Stimulated activated CD4-positive, alpha-beta T cell treated with anti-CD3 and anti-CD28 coated beads, TNF-alpha, amount 100 ng/mL, for 1 hour (primary cell): ENCODE measurements at places on chromosomes 3 and 15.

GRCh38 chr3:129068291-129068886 lies 7.8 kb downstream of the GP9 start:
- DNase-seq: no peak

GRCh38 chr15:64739156-64739555 lies 36.2 kb downstream of the RBPMS2 start:
- DNase-seq: no peak

GRCh38 chr3:195102609-195103467 lies 168.1 kb downstream of the XXYLT1 start:
- DNase-seq: no peak

GRCh38 chr3:124514683-124515082 lies 215.6 kb upstream of the UMPS start:
- DNase-seq: no peak

DNA sequence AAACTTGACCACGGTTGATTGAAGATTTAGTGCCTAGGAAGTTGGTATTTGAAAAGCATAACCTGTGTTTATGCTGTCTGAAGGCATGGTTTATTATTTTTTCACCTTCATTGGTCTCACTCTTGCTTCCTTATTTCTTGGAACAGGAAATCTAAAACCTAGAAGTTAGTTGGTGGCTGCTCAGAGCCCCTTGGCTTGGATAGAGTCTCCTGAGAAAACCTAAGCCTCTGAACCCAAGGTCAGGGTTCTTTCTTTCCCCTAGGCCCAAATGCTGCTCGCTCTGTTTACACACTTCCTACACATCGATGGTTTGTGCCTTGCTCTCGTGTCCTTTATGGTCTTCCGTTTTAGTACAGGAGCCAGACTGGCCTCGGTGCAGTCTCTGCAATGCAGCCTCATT lies 82.2 kb downstream of the TRAK1 start:
- no peak for DNase-seq

DNA sequence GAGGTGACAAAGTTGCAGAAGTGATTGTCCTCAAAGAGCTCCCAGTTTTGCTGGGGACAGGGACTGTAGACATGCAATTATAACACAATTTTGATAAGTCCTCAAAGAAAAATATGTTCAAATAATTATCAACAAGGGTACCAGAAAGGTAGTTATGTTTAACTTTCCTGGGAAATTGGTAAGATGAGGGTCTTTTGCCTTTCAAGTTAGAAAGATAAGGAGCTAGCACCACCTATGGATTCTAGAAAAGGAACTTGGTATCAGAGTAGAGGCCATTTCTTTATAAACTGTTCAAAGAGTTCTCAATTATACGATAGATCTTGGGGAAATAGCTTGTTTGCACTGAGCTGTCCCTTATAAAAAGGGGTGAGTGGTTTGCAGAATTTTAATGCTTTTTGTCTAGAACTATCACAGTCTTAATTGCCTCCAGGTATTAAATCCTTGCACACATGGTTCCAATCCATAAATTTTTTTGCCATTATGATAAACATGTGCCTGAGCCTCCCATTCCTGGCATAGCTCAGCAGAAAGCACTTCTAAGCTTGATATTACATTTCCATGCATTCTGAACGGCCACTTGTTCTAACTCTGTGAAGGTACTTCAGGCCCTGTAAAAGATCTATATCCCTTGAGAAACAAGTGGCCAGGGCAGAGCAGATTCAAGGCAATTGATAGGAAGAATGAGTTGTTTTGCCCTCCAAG lies 247.5 kb upstream of the LRIG1 start:
- no peak for DNase-seq

DNA sequence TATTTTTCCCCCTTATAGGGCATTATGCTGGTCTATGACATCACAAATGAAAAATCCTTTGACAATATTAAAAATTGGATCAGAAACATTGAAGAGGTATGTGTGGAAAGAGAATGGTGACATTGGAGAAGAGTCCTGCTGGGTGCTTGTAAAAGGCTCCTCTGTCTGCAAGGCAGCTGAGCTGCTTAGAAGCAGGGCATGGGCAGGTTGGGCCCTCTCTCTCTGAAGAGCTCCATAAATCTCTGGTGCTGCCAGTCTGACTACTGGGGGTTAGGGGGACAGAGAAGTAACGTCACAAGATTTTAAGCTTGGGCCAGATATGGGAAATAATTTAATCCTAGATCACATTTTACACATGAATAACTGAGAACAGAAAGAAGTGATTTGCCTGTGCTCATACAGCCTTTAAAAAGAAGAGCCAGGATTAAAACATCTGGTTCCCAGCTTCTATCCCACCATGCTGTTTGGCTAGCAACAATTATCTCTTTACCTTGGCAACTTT lies 21.9 kb upstream of the APH1B start:
- DNase-seq: no peak

- DNase-seq: no peak
These were observed 11.6 kb downstream of the RMDN3 start for GRCh38 chr15:40743485-40743901.

GRCh38 chr15:63928185-63928842 lies 94.6 kb upstream of the HERC1 start:
- no peak for DNase-seq

GRCh38 chr3:99789011-99789721 lies 28.5 kb upstream of the CMSS1 start:
- no peak for DNase-seq

DNA sequence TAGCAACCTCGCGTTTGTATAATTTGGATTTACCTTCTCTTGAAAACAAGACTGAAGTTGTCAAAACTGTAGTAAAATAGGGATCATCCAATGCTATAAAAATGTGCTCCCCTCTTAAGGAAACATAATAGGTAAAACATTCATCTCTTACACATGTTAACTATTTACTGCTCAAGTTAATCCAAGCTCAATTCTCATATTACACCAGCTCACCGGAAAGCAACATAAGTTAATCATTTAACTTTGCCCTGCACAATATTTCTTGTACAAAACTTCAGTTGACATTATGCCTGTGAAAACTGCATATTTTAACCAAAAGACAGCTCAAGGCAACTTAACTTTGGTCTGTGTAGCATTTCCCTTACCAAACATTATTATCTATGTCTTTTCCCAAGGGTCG lies 634.2 kb downstream of the NAALADL2 start:
- DNase-seq: no peak

GRCh38 chr3:101219842-101220560 lies 100.4 kb downstream of the IMPG2 start:
- DNase-seq: no peak

DNA sequence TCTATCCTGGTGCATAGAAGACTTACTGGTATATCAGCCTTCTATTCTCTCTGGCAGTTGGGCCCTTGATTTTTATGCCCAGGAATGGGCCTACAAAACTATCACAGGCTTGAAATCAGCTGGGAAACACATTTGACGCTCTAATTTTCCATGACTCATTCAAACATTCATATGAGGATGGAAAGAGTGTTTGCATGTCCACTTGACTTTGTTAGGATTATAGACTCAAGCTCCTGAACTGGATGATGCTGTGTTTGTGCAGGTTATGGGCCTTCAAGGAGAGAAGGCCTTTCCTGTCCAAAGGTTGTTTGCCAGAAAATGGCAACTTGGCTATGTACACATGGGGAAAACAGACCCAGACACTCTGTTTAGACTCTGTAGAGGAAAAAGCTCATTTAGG lies 219.9 kb downstream of the GAP43 start:
- no peak for DNase-seq

DNA sequence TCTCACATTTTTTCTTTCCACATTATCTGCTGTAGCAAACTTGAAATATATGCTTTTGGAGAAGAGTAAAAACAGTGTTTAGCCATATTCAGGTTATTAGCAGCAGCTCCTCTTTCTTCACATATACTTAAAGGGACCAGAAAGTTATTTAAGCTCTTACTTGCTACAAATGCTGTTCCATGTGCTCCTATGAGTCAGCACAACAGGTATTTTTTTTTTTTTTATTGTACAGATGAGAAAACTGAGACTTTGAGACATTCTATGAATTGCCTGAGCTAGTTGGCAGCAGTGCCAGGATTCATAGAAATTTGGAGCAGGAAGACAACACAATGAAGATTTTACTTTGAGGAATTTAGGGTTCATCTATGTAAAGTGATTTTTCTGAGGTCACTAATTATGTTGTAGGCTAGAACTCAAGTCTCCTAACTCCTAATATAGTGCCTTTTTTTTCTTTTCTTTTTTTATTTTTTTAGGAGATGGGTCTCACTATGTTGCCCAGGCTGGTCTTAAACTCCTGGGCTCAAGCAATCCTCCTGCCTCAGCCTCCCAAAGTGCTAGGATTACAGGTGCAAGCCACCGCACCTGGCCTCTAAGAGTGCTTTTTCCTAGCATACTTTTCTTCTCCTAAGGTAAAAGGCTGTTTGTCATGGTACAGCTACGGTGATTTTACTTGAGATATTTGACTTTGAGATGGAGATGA lies 23.6 kb downstream of the SETD5 start:
- no peak for DNase-seq

DNA sequence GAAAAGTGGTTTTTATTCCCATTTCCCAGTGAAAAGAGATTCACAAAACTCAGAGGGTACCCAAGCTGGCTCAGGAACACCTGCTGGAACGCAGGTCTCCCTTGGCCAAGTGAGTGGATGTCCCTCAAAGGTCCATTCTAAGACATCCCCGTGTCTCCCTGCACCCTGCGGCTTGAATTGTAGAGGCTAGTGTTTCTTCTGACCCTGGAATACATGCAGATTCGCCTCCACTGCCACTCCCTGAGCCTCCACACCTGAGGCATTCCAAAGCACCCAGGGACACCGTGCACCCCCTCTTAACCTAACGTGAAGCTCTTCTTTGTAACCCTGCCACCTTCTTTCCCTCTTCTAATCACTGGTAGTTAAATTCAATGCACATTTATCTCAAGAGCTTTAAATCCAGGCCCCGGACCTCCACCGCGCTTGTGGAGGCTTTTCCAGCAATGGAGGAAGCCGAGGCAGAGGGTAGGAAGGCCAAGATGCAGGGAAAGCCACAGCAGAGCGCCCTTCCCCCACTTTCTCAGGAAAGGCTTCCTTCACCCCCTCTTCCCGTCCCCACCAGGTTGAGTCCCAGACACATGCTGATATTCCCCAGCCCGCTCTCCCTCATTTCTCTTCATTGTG lies 590 bp upstream of the ITGA11 start:
- DNase-seq: no peak

- DNase-seq: no peak
These were observed 798.8 kb downstream of the OTOL1 start for GRCh38 chr3:162295323-162295983.

- no peak for DNase-seq
These were observed 106.8 kb downstream of the SEMA6D start for GRCh38 chr15:47824147-47824546.

DNA sequence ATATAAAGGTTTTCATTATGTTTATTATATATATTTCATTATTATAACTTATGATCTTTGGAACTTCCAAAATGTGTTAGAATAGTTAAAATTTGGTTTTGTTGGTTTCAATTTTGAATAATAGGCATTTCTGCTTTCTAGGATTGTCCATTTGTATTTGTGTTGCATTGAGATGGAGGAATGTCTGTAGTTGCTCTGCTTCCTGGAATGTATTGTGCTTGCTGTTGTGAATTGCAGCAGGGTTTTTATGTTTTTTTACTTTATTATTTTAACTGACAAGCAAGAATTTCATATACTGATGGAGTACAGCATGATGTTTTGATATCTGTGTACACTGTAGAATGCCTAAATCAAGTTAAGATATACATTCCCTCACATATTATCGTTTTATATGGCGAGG lies 247.4 kb downstream of the XXYLT1 start:
- no peak for DNase-seq

DNA sequence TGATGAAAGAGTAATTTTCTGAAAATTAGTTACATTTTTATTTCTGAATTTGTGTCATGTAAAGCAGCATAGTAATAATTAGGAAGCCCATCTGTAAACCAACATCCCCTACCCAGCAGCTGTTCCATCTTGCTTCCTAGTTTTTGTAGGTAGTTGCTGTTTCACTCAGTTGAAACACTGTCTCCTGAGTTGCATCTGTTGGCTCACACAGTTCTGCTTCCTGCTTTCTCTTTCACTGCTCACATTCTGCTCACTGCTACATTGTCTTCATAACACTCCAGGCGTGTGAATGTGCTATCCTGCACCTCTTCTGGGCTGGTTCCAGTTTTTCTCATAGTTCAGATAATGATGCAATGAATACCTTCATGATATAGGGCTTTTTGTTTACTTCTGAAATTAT lies 123.4 kb downstream of the EPHB1 start:
- DNase-seq: no peak

GRCh38 chr3:11430624-11431023 lies 158.4 kb downstream of the ATG7 start:
- no peak for DNase-seq

- DNase-seq: no peak
These were observed 75.0 kb upstream of the RNU6-1 start for GRCh38 chr15:67914537-67915460.

DNA sequence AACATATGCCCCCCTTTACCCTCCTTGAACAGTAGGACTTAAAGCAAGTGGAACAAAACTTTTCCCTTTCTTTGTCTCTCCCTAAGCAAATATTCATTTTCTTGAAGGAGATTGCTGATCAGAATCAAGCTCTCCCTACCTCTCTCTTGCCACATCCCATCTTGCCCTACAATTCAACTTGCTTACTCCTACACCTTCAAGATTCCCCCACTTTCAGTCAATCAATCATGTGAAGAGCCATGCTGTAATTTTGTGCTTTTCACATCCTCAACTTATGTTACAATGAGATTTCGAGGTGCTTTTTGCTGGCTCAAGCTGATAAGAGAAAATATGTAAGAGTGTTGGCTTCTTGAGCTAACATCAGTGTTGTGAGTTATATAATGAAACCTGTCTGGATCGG lies 662.9 kb downstream of the NLGN1 start:
- DNase-seq: no peak

DNA sequence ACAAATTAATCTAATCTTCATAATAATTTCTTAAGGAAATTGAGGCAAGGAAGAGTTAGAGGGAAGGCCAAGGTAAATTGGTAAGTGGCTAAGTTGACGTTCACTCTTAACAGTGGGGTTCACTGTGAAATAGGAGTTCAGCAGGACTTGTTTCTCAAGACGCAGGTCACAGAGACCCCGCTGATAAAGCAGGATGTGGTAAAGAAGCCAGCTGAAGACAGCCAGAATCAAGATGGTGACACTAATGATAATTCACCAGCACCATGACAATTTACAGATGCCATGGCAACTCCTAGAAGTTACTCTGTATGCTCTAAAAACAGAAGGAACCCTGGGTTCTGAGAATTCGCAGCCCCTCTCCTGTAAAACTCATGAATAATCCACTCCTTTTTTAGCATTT lies 100.1 kb upstream of the CTDSPL start:
- DNase-seq: no peak

DNA sequence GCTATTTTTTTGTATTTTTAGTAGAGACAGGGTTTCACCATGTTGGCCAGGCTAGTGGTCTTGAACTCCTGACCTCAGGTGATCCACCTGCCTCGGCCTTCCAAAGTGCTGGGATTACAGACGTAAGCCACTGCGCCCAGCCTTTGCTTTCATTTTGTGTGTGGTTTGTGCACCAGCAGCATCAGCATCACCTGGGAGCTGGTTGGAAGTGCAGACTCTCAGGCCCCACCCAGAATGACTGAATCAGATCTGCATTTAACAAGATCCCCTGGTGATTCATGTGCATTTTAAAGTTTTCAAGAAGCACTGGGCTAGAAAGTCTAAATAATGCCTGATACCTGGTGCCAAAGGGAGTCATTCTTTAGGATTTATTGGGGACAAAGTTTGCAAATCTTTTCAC lies 73.4 kb upstream of the BNIP2 start:
- no peak for DNase-seq
